ENCODE measurements at places on chromosomes 3 and 15.

GRCh38 chr3:128863560-128863959, 15.9 kb upstream of the ACAD9 start:
- no peak for DNase-seq

DNA sequence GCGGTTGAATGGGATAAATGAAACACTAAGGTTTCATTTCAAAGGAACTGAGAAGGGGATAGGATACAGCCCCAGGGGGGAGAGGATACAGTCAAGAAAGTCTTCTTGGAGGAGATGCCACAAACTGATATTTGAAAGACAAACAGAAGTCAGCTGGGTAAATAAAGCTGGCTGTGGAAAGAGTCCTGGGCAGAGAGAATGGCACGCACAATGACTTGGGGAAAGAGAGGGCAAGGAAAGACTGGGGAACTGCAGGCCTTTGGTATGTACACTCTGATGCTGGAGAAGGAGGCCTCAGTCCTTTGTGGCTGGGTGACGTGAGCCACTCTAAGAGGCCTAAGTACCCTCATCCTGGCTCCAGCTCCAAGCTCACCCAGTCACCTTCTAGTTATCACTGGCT, 45.2 kb upstream of the LMCD1 start:
- no peak for DNase-seq

DNA sequence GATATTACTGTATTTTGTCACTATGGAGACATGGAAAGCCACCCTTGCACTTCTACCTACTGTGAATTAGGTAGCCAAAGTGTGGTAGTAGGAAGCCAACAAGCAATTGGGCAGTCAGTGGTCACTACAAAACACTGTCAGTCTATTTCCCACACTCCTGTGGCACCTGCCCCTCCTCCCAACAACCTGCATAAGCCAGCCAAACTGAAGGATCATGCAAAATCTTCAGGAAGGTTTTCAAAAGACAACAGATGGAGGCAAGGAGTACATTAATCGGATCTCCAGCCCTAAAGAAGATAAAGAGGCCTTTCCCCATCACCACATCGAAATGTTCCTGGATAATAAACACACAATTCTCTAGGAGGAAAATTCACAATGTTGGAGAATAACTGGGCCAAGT, 11.9 kb downstream of the POMGNT2 start:
- no peak for DNase-seq

DNA sequence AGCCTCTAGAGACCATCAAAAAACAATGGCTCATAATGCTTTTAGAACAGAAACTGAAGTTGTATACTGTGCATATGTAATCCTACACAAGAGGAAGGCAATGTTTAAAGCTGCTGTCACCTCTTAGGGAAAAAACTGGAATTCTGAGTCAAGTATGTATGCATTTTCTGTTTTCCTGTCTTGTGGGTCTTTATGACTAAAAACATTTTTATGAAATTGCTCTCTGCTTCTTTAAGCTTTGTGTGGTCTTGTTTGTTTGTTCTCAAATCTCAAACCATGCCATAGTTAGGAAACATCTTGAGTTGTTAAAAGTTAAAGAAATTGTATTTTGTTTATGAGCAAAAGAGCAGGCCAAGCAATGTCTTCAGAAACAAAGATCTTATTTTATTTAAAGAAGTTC, 80.9 kb upstream of the SOX2 start:
- no peak for DNase-seq

DNA sequence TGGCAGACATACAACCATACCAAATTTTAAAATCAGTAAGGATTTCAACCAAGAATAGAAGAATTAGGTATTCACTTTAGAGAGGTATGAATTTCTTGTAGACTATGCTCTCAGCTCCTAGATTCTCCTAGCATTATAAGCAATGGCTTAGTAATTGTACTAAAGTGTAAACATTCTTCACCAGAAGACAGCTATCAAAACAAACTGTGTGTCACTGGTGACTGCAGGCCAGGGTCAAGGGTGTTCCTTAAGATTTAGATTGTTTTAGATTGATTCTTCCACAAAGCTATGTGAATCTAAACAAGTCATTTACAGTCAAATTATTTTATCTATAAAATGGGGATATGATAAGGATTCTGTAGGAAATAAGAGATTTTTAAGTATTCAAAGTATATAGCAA, 23.1 kb upstream of the GP5 start:
- DNase-seq = no peak
